Anterior cingulate cortex (tissue), 58 donors: ENCODE measurements at places on chromosomes 2 and 18.

DNA sequence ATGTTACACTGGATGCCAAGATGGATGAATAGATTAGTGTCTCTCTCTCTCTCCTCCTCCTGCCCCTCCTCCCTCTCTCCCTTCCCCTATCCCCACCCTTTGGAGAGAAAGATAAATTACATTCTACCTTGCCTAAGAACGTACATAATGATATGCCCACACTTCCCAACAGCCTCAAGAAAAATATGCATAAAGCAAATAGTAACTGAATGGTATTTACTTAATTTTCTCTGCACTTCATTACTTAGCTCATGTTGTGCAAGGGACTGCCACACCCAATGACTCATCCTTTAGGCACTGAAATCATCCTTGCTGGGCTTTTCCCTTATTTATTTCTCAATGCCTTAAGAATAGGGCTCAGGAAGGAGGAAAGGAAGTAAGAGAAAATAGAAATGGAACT lies 137.3 kb upstream of the PID1 start:
- no peak for DNase-seq

GRCh38 chr18:49988101-49988500 lies 174.8 kb upstream of the ACAA2 start:
- no peak for DNase-seq

DNA sequence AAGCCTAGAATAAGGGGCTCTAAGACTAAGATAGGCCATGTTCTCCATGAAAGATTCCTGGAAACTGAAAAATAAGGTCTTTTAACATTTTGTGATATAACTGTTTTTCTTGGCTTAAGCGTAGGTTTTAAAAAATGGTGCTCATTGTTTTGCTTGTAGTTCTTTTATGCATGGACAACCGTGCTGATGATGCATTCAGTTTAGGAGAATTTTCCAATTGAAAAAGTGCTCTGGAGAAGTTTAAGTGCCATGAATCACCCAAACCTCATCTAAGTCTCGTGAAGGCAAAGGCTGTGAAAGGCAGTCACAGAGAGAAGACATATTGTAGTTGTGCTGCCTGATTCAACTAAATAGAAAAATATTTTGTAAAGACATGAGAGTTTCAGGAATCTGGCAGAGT lies 111.8 kb upstream of the GAREM1 start:
- DNase-seq: no peak

DNA sequence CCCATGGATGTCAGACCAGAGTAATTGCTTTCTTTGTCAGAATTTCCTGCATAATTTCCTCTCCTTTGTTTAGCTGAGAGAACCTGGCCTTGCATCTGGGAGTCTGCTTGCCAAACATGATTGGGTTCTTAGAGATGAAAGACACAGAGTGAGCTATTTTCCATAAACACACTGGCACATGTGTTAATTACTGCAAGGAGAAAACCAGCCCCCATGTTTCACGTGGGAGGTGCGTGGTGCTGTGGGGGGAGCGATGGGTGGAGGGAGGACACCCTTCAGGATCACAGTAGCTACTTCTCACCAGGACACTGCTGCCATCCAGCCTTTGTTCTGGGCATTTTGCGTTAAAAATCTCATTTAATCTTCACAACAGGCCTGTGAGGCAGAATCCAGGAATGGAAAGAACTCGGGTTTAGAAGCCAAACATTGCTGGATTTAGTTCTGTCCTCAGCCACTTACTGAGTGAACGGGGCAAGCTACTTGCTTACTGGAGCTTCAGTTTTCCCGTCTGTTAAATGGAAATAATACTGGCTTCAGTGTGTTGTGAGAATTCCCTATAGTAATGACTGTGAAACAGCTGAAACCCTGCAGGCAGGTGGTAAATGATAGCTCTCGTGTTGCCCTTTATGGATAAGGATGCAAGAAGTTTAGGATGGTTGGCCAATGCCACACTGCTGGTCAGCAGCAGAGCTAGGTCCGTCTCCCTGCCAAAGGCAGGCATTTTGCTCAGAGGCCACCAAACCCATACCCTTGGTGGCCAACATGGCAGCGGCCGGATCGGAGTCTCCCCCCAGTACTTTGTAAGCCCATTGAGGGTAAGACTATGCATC lies 100.1 kb upstream of the ASAP2 start:
- no peak for DNase-seq

DNA sequence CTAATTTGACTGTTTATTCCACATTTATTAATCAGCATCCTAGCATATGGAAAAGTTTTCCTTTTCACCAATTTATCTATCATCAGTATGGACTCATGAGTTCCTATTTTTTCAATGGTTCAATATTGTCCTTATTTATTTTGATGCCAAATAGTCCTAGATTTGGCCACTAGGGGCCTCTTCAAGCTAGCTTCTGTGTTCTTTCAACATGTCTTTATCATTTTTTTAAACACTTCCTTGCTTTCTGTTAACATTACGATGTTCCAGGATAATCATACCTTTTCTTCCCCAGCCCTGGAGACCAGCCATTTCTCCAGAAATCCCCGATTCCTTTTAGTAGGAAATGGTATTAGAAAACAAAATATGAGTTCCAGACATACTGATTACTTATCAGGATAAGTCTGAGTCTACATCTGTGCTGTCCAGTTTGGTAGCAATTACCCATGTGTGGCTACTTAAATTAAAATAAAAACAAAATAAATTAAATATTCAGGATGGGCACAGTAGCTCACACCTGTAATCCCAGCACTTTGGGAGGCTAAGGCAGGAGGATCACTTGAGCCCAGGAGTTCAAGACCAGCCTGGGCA lies 70.6 kb downstream of the RPE start:
- DNase-seq: no peak

- no peak for DNase-seq
Measured at GRCh38 chr2:197209742-197210408, 100.7 kb downstream of the ANKRD44 start.

GRCh38 chr2:15115776-15116175 lies 445.4 kb downstream of the NBAS start:
- no peak for DNase-seq

GRCh38 chr2:163701399-163702195 lies 34.2 kb downstream of the FIGN start:
- no peak for DNase-seq

GRCh38 chr2:227871375-227871791 lies at the start of gene DAW1:
Gene DAW1 (plus strand): TSS chr2:227871631. CDS start chr2:227871690, 59 bp downstream.
- peak; percentile 23 for DNase-seq

DNA sequence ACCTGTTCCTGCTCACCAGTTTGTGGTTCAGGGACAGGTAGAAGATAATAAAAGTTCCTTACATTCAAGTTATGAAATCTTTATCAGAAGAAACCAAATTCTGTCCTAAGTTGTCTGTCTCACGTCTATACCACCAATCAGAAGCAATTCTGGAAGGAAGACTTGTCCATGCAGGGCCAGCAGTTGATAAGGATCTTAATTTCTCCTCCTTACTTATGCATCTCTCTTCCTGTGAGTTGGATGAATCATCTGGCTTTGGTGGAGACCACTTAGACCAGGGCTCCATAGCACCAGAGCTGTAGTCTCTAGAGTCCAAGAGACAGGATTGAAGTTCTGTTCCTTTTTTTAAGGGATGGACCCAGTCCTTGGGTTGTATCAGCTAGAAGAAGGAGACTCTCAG lies 106.5 kb downstream of the APOB start:
- no peak for DNase-seq

GRCh38 chr2:212109792-212110680 lies 428.6 kb downstream of the ERBB4 start:
- DNase-seq: no peak

GRCh38 chr2:177881008-177881747 lies 191.4 kb downstream of the PDE11A start:
- DNase-seq: no peak

GRCh38 chr2:240431271-240431660 lies 4.2 kb upstream of the GPC1 start:
- DNase-seq: no peak

GRCh38 chr2:36459725-36460137 lies 104.2 kb downstream of the CRIM1 start:
- DNase-seq: no peak

GRCh38 chr2:105732955-105733607 lies 11.6 kb upstream of the NCK2 start:
- DNase-seq: no peak

- DNase-seq: no peak
Measured at GRCh38 chr2:216549926-216550690, 51.5 kb downstream of the RPL37A start.

- DNase-seq: no peak
Measured at GRCh38 chr2:8680822-8681760, 765 bp upstream of the ID2 start.

DNA sequence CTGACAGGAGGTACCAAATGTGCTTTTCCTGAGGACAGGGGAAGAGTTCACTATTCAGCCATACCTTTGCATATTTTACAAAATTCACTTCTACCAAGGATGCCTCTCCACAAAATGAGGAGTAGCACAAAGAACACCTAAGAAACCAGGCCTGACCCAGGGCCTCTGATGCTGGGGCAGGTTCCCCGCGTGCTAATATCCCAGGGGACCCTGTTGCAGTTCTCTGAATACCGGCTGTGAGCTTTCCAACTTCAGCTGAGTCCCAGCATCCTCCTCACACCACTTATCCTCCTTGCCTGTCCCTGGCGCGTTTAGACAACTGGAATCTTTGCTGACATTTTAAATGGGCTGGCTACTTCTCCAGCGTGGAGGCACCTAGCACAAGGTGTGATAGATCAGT lies 142.3 kb downstream of the BCL2 start:
- DNase-seq: no peak

DNA sequence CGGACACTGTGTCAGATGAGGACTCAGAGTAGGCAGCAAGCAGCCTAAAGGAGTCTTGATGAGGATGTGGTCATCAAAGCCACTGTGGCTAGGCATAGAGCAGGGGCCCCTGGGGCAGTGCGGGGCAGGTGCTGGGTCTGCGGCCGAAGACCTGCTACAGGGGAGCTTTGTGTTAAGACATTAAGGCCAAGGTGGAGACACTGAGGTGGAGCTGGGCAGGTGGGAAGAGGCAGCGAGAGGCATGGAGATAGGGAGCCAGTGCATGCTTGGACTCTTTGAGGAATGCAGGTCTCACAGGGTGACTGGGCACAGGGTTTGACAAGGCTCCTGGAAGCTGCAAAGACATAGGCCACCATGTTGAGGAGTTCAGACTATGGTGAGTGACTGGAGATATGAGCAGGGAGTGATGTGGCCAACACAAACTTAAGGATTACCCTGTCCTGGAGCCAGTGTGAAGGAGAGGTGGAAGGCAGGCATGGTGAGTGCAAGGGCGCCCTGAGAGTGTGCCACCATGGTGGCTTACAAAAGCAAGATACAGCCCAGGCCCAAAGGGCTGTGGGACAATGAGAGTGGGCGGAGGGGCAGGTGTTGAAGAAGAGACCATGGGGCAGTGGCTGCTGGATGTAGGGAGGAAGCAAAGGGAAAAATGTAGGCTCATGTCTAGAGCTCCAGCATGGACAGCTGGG lies 450.9 kb upstream of the HS6ST1 start:
- DNase-seq: no peak

DNA sequence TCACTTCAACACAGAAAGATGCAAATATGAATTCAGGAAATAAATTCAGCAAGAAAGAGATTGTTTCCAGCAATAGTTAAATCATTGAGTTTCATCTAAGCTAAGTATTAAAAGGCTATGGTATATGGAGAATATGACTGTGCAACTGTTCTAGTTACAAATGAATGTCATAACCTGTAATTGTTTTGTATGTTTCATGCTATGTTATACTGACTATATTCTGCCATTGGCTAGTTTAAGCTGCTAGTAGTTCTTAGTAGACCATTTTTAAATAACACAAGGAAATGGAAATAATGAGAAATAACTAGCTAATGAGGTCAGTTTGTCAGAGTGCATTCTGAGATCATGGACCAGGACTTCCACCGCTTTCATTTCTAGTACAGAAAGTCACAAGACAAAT lies 1154.9 kb upstream of the TMEFF2 start:
- DNase-seq: no peak

DNA sequence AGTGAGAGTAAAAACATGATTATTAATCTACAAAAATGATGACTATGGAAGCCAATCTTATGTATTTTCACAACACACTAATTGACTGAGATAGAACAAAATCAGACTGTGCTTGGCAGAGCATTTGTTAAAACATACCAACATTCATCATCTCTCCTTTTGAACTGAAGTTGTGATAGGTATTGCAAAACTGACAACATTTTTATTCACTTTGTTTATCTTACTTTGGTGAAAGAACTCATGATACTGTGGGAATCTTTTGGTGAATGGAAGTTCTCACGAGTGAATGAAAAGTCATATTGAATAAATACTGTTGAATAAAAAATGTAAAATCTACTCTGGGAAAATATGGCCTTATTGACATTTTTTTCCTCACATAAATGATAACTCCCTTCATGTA lies 1430.2 kb upstream of the PIK3C3 start:
- DNase-seq: no peak

- no peak for DNase-seq
Measured at GRCh38 chr2:871926-872680, 78.5 kb upstream of the SNTG2 start.

DNA sequence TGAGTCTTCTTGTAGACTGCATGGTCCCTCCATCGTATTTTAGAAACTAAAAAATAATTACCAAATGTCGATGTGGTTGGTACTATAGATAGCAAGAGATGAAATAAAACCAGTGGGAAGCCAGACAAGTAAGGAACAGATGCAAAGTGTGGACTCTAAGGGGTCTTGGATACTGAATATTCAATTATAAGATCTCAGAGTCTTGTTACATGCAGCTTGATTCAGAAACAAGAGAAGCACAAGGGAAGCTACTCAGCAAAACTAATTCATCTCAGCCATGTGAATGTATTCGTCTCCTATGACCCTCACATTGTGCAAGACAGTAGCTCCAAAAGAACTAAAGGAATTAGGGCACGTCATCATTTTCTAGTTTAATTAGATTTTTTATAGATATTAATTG lies 80.9 kb downstream of the CDH20 start:
- no peak for DNase-seq

GRCh38 chr2:124524155-124524915 lies 499.2 kb downstream of the CNTNAP5 start:
- DNase-seq: no peak

GRCh38 chr2:160613466-160614153 lies 120.0 kb upstream of the RBMS1 start:
- DNase-seq: no peak

- DNase-seq: no peak
Measured at GRCh38 chr2:195016841-195017240, 640.2 kb upstream of the SLC39A10 start.

GRCh38 chr2:118580651-118581050 lies 266.8 kb downstream of the EN1 start:
- DNase-seq: no peak
